ENCODE measurements at places on chromosomes 11 and 22.

- no peak for DNase-seq
Measured at GRCh38 chr11:1162491-1163311, 4.9 kb downstream of the MUC5AC start.

DNA sequence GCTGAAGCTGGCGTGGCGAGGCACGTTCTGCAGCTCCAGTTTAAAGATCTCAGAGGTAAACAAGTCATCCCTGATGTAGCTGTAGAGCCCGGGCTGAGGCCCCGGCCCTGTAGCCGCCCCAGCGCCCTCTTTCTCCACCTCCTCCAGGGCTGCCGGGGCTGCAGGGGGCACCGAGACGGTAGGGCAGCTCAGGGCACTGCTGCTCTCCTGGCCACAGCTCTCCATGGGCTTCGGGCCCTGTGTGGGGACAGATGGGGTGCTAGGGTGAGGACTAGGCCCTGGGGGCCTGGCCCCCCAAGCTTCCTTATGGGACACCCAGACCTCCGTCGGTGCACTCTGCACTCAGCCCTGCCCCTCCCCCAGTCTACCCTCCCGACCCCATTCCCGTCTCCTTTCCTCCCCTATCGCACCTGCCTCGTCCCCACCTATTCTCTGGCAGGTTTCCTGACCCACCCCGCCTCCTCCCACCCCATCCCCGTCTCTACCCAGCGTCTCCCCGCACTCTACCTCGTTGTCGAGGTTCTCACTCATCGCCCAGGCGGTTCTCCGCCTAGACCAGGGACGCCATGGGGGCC, 559 bp downstream of the RANBP1 start:
- no peak for DNase-seq

GRCh38 chr22:25668437-25668836, 73.6 kb upstream of the MYO18B start:
- DNase-seq: no peak

GRCh38 chr11:13984616-13985450, 22.3 kb downstream of the SPON1 start:
- DNase-seq: no peak

DNA sequence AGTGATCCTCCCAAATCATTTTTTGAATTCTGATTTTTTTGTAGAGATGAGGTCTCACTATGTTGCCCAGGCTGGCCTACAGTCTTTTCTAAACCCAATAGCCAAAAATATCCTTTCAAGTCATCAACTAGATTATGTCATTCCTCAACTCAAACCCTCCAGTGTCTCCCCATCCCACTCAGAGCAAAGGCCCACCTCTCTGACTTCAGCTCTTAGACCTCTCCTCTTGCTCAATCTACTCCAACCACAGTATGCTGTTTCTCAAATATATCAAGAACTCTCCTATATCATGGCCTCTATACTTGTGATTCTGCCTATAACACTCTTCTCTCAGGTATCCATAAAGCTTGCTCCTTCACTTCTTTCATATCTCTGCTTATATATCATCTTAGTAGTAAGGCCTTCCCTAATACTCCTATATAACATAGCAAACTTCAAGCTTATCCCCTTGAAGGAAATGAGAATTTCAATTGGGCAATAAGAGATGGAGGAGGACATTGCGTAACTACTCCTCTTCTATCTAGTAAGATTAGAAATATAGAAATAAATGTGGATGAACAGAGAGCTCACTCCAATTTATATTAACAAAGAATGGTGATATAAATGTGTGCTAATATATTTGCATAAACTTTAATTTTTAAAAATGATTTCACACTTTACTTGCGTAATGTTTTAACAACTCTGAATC, 24.5 kb downstream of the DLG2 start:
- DNase-seq: no peak

DNA sequence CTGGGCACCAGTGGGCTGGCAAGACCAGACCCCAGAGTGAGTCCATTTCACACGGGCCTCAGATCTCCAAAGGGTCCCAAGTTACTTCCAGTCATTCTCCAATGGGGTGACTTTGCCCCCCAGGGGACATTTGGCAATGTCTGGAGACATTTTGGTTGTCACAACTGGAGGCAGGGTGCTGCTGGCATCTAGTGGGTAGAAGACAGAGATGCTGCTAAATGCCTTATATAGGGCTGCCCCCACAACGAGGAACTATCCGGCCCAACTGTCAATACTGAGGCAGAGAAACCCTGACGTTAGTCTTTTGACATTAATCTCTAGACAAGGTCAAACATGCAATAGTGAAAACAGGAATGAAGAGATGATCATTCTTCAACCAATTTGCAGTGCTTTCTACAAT, 6.4 kb downstream of the RTN4RL2 start:
- DNase-seq: no peak

DNA sequence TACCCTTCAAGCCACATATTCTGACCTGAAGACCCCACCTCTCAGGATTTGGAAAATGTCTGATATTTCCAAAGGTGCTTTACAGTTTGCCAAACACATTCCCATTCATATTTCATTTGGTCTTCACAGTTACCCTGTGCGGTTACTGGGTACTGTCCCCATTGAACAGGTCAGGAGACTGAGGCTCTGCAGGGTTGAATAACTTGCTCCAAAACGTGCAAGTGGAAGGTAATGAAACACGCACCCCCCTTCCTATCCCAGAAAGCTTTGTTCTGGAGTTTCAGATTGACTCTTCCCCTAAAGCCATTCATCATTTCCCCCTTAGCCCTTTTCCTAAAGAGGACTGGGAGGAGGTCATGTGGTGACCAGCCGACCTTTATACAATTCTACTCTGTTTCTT, 18.8 kb downstream of the MICAL2 start:
- DNase-seq: no peak

Measured in NCI-H2029 treated with DMSO at 0.1 percent for 48 hours (cell line).